ENCODE measurements at places on chromosomes 2 and 18.

GRCh38 chr2:159096901-159097300 lies 128.5 kb downstream of the TANC1 start:
- DNase-seq, result no peak

DNA sequence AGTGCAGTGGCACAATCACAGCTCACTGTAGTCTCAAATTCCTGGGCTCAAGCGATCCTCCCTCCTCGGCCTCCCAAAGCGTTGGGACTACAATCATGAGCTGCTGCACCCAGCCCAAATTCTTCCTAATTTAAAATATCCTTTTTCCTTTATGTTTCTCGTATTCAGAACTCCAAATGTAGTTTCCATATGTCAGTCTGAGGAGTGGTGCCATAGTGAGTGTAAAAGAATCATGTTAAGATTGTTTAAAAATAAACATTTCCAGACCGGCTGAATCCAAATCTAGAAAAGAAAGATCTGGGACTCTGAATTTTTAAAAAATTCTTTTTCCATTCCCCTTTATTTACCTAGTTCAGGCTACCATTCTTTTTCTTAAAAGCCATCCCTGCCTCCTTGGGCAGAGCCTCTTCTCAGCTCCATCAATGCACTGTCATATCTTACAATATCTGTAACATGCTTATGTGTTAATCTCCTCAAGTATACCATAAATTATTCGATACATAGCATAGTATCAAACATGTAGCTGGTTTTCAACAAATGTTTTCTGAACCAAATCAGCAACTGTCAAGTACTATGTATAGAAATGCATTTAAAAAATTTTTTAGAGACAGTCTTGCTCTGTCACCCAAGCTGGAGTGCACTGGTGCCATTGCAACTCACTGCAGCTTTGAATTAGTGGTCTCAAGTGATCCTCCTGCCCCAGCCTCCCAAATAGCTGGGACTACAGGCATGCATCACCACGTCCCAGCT lies 31.3 kb downstream of the PTPN2 start:
- DNase-seq, result no peak

- DNase-seq, result no peak
Measured at GRCh38 chr18:9323750-9324445, 10.7 kb upstream of the TWSG1 start.

DNA sequence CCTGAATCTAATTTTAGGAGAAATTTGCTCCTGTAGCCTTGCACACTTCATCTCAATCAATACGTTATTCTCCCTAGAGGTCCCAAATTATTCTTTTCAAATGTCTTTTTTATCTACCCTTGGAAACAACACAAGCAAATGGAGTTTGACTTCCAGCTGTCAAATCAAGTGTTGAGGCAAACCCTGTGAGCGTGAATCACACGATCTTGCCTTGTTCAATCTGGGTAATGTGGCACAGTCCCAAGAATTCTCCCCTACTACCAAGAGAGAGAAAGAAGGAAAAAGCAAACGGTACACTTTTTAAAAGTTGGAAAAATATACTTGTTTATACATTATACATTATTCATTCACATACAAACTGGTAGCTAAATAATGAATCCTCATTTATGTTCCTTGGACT lies 2035.3 kb upstream of the CELF4 start:
- DNase-seq, result peak; percentile 6

- no peak for DNase-seq
Measured at GRCh38 chr2:239042046-239042445, 194.2 kb downstream of the TWIST2 start.

GRCh38 chr2:133733901-133734255 lies 165.6 kb upstream of the NCKAP5 start:
- peak; percentile 99 for DNase-seq

GRCh38 chr2:113283704-113284284 lies 5.1 kb upstream of the PAX8 start:
- DNase-seq, result peak; percentile 98

- no peak for DNase-seq
Measured at GRCh38 chr18:37956902-37957301, 391.3 kb upstream of the CELF4 start.

DNA sequence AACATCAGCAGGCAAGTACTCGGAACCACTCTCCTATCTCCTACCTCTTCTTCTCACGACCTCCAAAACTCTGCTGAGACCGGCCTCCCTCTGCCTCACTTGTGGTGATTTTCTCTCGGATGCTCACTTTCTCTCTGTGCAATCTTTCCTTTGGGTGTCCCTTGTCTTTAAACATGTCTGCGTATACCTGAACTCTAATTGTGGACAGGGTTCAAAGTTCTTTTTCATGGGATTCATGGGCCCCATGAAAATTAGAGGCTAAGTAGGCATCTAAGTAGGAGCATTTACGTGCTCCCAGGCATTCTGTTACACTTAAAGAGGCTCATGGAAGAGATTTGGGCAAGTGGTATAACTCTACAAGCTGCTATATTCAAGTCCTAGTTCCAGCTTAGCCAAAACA lies 2.1 kb upstream of the PPP1CB start:
- no peak for DNase-seq

GRCh38 chr2:203650860-203651613 lies 55.4 kb upstream of the CD28 start:
- peak; percentile 54 for DNase-seq

- no peak for DNase-seq
Measured at GRCh38 chr18:52963481-52963880, 623.5 kb downstream of the DCC start.

- DNase-seq, result no peak
Measured at GRCh38 chr2:191014653-191015020, 666 bp upstream of the STAT1 start.

DNA sequence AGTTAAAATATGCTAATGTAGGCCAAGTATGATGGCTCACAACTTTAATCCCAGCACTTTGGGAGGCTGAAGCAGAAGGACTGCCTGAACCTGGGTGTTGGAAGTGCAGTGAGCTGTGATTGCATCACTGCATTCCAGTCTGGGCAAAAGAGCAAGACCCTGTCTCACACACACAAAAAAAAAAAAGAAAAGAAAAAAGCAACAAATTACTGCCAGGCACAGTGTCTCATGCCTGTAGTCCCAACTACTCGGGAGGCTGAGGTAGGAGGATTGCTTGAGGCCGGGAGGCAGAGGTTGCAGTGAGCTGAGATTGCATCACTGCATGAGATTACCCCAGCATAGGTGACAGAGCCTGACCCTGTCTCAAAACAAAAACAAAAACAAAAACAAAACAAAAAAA lies 110.6 kb downstream of the PRELID3A start:
- peak; percentile 74 for DNase-seq

GRCh38 chr2:28326881-28327505 lies 65.7 kb upstream of the FOSL2 start:
- peak; percentile 61 for DNase-seq

DNA sequence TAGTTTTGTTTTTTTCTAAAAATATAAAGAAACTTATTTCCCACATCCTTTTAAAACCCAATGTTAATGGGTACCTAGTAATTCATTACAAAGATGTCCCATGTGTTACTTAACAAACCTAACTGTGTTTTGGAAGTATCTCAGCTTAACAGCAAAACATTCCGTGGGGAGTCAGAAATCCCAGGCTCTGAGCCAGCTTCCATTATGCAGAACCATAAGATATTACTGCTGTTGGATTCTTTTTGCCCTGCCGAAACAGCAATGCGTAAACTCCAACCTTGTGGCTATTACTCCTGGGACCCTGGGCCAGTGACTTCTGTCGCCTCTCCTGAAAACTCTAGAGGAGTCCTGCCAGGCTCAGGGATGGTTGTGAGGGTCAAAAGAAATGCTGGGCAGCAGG lies 174.1 kb downstream of the UXS1 start:
- DNase-seq, result peak; percentile 25

- DNase-seq, result no peak
Measured at GRCh38 chr2:128668946-128669345, 350.3 kb upstream of the HS6ST1 start.

DNA sequence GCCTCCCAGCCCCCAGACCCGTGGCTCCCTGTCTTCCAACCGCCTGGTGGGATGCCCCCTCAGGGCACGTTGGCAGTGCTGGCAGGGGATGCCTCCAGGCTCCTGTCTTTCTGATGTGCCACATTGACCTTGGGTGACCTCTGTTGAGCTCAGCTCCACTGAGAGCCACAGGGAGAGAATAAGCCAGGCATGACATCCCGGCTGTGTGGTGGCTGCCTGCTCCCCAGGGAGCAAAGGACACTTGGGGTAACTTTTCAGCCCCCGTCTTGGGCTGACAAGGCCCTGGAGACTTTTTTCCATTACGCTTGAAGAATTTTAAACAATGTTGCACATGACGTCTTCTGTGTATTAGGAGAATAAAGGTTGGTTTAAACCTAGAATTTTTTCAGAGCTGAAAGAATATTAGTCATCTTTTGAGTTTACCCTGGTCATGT lies 246.0 kb downstream of the TSN start:
- no peak for DNase-seq

DNA sequence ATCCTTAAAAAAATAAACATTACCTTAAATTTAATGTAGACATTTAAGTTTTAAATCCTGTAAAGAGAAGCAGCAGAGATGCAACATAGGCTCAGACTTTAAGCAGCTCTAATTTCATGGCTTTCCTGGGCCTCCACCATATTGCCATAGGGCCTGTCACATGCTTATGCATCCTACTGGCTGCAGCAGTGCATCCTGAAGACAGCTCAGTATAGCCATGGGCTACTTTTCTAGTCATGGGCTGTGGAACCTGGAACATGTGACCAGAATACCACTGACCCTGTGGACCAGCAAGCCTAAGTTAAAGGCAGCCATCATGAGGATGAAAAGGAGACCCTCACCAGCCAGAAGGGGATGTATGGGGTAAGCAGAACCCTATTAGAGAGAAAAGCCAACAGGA lies 10.7 kb downstream of the RMP24 start:
- peak; percentile 8 for DNase-seq

- DNase-seq, result no peak
Measured at GRCh38 chr2:74079522-74080341, 68.0 kb downstream of the BOLA3 start.

DNA sequence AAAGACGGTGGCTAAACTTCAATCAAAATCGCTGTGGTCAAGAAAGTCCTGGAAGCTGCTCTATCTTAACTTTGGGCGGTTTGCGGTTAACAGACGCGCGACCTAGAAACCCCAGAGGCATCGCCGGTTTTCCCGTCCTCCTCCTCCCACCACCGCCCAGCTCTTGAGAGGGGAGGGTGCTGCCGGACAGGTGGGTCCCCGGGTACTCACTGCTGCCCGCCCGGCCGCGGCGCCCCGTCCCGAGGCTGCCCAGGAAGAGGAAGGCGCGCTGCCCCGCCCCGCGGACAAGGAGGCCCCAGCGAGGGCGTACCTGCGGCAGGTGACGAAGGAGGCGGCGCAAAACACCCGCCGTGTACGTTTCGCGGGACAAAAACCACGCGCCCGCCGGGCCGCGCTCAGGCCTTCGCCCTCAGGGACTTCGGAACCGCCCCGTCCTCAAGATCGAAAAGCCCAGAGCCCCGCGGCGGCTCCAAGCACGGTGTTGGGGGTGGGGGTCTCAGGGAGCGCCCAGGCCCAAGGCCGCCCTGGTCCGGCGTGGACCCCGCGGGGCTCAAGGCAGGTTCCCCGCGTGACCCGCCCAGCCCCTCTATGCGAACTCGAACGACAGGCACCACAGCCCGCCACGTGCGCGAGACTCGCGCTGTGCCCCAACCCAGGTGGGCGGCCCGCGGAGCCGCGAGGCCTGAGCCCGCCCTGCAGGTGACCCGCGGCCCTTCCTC lies at the start of gene SH3YL1:
Gene SH3YL1, minus strand, starts transcription at position 259 of the 719 bp plus-strand sequence. Its CDS starts 48 bp downstream, at position 211.
- no peak for DNase-seq

GRCh38 chr2:45833301-45833967 lies 182.0 kb downstream of the PRKCE start:
- DNase-seq, result no peak

GRCh38 chr2:59774821-59775433 lies 778.5 kb downstream of the BCL11A start:
- DNase-seq, result no peak

DNA sequence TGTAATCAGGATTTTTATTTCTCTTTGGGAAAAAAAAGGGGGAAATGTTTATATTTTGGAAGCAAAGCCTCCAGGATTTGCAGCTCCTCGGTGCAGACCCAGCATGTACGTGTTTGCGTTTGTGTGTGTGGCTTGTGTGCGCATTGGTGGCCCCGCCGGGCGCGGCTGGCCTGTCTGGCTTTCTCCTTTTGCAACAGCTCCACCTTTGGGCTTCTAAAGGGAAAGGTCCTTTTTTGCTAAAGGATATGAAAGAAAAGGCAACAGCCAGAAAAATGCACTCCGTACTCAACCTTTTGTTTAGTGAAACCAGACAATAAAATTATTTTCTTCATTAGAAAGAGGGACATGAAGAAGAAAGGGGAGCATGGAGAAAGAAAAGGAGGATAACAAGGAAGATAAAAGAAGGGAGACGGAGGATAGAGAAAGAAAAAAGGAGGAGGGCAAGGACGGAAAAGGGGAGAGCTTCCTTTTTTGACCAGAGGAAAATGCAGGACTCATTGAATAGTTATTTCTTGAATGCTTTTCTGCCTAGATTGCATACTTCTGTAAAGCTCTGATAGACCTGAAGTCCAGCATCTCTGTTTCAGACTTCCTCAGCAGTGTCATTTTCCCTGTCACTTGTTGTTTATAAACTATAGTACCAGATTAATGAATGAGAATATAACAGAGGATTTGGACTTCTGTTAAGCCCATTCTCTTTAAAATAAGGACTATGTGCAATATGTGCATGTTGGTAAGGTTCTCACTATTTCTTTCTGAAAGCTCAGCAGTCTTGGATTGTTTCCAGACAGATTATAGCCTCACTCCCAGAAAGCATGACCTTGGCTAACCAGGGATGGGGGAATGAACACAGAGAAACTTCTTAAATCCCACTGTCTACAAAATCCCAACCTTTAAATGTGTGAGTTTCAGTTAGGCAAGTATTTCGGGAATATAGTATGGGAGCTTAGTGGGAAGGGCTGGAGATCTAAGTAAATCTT lies 563.1 kb upstream of the PIK3C3 start:
- peak; percentile 53 for DNase-seq

- no peak for DNase-seq
Measured at GRCh38 chr18:41227993-41228392, 727.0 kb upstream of the PIK3C3 start.

GRCh38 chr18:74416124-74416523 lies 41.0 kb downstream of the DIPK1C start:
- no peak for DNase-seq

- DNase-seq, result peak; percentile 54
Measured at GRCh38 chr2:182672466-182673165, 43.4 kb upstream of the DNAJC10 start.

DNA sequence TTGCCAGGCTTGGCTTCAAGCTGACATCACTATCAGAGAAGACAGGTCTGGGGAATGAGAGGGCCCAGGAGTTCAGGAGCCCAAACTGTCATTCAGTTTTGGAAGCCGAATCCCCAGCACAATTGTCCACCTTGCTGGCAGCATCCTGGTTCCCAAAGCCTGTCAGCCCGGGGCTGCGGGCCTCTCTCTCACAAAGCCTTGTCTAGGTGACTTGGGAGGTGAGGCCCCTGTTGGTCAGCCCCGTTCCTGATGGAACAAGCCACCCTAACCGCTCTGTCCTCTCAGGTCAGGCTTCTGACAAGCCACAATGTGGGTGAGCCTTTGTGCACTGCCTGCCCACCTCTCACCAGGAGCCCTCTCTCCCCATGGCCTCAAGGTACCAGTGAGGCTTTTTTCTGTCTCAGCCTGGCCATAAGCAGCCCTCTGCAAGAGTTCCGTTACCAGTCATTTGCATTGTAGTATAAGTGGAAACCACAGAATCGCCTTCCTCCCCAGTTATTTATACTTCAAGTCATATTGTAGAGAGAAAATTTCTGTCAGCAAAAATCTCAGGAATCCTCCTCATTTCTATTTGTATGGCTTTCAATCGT lies 100.6 kb downstream of the MSH2 start:
- DNase-seq, result no peak
